ENCODE measurements at places on chromosomes 16 and 17.

DNA sequence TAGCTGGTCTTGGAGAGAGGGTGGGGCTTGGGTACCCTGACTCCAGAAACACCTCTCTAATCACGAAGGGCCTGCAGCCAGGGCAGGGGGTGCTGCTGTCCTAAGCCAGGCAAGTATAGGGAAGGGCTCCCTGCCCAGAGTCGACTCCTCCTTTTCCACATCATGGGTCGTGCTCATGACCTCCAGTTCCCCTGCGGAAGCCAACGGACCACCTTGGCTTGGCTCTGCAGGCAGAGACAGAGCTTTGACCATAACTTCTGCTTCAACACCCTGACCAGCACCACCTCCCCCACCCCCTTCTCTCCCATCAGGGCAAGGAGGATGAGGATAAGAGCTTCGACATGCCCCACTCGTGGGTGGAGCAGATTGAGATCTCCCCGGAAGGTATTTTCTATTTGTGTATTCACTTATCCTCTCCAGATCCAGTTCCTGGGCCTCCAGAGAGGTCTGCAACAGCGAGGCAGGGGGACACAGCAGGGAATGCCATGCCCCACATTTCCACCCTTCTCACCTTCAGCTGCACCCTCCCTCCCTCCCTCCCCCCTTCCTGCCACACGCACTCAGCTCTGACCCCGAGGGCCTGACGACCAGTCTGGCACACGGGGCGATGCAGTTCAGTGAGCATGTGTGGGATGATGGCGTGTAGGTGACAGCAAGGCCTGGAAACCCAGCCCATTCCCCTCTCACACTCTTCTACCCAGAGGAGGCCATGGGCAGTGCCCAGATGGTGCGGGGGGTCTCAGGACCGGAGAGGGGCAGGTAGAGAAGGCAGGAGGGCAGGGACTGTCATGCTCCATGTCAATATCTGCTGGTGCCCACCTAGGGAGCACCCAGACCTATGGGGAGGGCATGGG, 14.0 kb upstream of the KATNB1 start:
- DNase-seq, result no peak

GRCh38 chr17:77433385-77434135, 292.8 kb downstream of the SEC14L1 start:
- no peak for DNase-seq

DNA sequence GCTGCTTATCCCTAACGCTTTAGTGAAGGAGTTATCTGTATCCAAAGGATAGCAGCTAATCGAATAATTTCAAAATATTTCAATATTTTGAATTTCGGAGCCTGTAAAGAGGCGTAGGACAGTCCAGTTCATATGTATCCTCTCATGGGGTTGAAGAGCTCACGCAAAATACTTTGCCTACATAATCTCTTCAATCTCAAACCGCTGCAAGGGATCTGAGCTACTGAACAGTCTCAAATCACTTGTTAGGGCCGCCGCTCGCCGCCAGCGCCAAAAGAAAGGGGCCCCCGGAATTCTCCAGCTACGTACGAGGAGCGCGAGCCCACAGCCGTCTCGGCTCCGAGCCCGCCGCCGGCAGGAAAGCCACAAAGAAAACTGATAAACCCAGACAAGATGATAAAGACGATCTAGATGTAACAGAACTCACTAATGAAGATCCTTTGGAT, 601 bp upstream of the RFWD3 start:
- DNase-seq, result no peak

DNA sequence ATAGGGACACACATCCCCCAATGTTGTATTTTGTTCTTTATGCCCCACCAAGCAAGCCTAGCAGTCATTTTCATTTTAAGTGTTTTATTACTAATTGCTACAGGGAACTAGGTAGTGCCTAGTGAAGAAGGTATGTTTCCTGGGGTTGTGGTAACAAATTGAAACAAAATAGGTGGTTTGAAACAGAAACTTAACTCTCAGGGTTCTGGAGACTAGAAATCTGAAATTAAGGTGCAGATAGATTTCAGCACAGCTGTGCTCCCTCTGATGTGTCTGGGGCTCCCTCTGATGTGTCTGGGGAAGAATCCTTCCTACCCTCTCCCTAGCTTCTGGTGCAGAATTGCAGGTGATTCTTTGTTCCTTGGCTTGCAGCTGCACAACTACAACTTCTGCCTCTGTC, 390.1 kb downstream of the ZFHX3 start:
- DNase-seq, result no peak

GRCh38 chr16:12081048-12081404, 104.5 kb downstream of the SNX29 start:
- peak; percentile 48 for DNase-seq

DNA sequence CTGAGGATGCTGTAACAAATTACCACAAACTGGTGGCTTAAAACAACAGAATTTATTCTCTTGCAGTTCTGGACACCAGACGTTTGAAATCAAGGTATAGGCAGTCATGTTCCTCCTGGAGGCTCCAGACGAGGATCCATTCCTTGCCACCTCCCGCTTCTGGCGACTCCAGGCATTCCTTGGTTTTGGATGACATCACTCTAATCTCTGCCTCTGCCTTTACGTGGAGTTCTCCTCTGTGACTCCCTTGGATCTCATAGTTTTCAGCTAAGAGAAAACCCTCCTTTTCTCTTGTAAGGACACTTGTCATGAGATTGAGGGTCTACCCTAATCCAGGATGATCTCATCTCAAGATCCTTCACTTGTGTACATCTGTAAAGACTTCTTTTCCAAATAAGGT, 31.4 kb upstream of the HS3ST3B1 start:
- DNase-seq, result no peak

- no peak for DNase-seq
These were observed 50.6 kb downstream of the MGAT5B start for GRCh38 chr17:76918811-76919210.

DNA sequence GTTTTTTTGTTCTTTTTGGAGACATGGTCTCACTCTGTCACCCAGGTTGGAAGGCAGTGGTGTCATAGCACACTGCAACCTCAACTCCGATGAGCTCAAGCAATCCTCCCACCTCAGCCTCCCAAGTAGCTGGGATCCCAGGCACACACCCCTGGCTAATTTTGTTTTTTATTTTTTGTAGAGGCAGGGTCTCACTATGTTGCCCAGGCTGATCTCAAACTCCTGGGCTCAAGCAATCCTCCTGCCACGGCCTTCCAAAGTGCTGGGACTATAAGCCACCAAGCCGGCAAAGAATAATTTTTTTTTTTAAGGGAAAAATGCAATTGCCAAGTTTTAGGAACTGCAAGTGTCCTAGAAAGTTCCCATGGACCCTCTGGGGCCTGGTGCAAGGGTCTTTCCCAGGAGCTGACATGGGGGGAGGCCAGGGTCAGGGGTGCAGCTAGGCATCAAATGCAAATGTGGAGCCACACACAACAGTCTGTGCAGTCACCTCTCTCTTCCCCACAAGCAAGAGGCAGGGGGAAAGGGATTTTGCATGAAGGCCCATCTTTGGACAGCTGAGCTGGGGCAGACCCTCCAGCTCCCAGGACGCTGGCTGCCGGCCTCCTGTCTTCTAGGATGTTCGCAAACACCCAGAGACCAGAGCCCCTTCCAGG, 20.1 kb upstream of the BCAR1 start:
- no peak for DNase-seq

GRCh38 chr17:42274812-42275526, 1.2 kb downstream of the STAT5B start:
- DNase-seq, result no peak

DNA sequence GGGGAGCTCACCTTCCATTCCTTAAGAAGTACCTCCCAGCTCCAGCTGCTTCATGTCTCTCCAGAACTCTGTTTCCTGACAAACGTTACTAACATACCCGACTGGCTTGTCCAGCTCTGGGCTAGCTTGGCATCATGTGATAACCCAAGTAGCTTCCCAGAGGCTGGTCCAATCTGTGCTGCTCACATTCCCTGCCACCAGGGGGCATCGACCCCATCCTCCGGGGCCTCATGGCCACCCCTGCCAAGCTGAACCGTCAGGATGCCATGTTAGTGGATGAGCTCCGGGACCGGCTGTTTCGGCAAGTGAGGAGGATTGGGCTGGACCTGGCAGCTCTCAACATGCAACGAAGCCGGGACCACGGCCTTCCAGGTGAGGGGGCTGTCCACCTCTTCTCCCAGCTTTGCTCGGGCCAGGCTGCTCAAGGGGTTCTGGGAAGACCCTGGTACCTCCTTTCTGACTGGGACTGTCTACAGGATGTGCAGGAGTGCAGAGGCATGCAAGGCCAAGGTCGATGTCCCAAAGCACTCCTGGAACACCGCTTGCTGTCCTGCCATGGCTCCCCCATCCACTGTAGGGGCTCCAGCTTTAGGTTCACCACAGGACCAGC, 7.6 kb downstream of the EPX start:
- DNase-seq, result peak; percentile 45

DNA sequence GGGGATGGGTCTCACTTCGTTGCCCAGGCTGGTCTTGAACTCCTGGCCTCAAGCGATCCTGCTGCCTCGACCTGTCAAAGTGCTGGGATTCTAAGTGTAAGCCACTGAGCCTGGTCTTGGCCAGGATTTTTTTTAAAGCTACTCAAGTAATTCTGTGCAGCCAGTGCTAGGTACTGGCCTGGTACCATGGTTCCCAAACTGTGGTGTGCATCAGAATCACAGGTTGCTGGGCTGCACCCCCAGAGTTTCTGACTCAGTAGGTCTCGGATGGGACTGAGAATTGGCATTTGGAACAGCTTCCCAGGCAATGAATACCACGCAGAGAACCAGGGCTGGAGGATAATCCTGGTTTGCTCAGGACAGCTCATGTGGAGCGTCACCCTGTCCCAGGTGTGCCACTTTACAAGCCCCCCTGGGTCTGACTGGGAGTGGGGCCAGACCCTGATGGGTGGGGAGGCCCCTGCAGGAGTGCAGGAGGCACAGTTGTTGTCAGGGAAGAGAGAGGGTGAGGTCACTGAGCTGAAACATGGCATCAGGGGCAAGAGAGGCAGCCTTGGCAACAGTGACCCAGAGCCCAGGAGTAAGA, 10.7 kb upstream of the MRPS23 start:
- no peak for DNase-seq

All from activated T-cell treated with anti-CD3 and anti-CD28 coated beads for 24 hours (primary cell).